Activated T-helper 1 cell treated with anti-CD3 and anti-CD28 coated beads, Interleukin-2, amount 50 U/mL, for 16 hours (primary cell): ENCODE measurements at places on chromosomes 5 and 9.

GRCh38 chr5:43854697-43855292 lies 251.8 kb downstream of the NNT start:
- DNase-seq, result no peak

GRCh38 chr5:116256717-116257116 lies 171.9 kb downstream of the COMMD10 start:
- no peak for DNase-seq

DNA sequence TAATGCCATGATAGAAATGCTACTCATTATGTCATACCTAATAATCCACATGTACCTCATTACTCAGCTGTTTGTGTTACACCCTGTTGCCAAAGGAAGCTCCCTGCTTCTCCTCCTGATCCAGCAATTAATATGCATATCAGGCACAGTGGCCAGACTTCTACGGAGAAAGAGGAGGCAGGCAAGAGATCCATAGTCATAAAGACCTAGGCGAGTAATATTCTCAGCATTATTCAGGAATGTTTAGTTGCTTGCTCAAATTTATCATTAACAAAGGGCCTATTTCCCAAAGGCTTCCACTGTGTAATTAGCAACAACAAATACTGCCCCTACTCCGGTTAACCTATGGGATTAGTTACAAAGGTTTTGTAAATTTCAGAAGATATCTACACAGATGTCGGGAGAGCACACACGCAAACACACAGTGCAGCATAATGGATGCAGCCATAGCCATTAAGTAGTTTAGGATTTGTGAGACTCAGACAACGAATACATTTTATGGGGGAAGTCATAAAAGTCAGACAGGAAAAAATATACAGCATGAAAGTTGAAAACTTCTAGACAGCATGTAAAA lies 192.6 kb downstream of the EFNA5 start:
- DNase-seq, result no peak

GRCh38 chr9:126395439-126396212 lies 69.0 kb downstream of the MVB12B start:
- DNase-seq, result no peak

GRCh38 chr5:126464959-126465358 lies 41.8 kb downstream of the GRAMD2B start:
- DNase-seq, result no peak

- DNase-seq, result no peak
Observed at GRCh38 chr5:115209279-115209678, 39.6 kb upstream of the TRIM36 start.

DNA sequence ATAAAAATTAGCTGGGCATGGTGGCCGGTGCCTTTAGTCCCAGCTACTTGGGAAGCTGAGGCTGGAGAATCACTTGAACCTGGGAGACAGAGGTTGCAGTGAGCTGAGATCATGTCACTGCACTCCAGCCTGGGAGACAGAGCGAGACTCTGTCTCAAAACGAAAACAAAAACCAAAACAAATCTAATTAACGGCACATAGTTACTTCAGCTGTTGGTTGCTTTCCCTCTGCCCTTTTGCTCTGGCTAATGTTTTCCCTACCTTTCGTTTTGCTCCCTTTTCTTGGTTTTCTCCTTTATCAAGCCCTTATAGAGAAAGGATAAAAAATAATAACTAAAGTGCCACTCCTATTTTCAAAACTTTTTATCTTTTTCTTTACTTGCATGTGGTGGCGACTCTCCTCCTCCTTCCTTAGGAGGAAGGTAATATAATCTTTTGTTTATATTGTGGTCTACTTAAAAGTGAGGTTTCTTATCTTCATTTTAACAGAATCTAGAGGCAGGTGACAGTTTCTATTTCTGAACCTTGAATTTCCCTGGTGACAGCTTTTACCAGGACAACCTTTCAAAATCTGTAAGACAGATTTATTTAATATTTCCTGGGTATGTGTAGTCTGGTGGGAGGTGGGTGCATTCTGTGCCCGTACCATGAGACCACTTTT lies 125.4 kb downstream of the ARHGEF28 start:
- no peak for DNase-seq

DNA sequence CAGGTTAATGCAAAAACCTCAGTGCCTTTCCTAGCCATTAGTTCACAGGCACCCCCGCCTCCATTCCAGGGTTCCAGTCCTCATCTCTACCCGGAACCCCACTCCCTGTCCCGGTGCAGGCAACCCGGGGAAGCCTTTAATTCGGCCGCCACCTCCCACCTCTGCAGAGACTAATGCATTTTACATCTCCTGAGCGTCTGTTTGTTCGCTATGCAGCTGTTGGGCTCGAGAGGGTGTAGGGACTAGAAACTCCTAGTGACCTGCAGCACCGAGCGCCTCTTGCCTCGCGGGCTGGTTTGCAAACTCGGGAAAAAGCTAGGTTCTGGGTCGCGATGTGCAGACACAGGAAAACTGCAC lies 3.6 kb downstream of the GDNF start:
- no peak for DNase-seq

- DNase-seq, result no peak
Observed at GRCh38 chr5:68447136-68447929, 231.8 kb downstream of the PIK3R1 start.

- DNase-seq, result no peak
Observed at GRCh38 chr9:133963166-133963565, 29.0 kb downstream of the VAV2 start.

DNA sequence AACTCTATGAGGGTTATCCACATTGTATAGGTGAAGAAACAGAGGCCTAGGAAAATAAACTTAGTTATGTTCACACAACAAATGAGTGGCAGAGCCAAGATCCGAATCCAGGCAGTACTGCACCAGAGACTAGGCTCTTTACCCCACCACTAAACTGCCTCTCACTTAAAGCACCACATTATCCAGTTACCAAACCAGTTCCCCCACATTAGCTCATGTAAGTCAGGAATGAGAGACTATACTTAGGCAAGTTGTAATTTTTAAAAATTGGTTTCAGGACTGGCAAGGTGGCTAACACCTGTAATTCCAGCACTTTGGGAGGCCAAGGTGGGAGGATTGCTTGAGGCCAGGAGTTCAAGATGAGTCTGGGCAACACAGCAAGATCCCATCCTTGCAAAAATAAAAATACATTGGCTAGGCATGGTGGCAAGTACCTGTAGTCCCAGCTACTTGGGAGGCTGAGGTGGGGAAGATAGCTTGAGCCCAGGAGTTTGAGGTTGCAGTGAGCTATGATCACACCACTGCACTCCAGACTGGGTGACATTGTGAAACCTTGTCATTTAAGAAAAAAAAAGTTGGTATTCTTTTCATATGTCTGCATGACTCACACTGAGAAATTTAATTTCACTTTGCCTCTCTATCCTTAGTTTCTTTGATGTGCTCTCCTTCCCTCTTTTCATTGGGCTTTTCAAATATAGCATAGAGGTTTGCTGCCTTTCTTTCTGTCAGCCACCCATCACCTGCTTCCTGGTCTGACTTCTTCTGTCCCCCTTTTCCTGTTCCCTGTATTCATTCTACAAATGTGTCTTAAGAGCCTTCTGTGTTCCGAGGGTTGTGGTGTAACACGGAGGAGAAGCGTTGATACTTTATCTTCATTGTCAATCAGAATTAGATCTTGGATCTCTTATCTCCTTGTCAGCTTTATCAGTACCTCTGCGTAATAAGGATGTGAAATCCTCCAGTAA lies 64.7 kb downstream of the ERMP1 start:
- no peak for DNase-seq

DNA sequence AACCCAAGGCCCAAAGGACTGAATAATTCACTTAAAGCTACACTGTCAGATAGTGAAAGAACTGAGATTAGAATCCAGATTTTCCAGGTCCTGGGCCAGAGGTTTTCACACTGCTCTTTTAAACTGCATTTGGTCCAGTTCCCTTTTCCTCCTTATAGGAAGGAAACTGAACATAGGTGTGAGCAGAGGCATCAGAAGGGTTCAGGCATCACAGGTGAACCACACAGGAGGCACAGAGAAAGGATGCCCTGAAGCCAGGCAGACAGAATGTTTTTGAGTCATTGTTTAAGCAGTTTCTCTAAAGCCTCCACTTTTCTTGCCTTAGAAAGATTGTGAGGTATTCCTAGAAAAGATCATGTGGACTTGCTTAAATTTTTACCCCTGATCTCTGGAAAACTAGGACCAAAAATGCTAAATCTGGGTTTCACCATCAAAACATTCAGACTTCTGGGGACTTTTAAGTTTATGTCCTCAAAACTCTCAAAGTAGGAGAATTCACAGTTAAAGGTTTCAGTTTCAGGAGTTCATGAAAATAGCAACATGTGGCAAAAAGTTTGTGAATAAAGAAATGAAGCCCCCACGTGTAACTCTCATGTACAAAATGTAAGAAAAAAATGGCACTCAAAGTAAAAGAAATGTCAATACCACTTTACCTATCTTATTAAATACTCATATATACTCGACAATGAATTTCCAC lies 386.1 kb downstream of the NTRK2 start:
- no peak for DNase-seq

- no peak for DNase-seq
Observed at GRCh38 chr5:159027504-159027903, 72.2 kb downstream of the EBF1 start.

GRCh38 chr9:110047955-110048402 lies 160.0 kb downstream of the C9orf152 start:
- no peak for DNase-seq

- no peak for DNase-seq
Observed at GRCh38 chr9:116432051-116432450, 255.1 kb upstream of the TRIM32 start.

DNA sequence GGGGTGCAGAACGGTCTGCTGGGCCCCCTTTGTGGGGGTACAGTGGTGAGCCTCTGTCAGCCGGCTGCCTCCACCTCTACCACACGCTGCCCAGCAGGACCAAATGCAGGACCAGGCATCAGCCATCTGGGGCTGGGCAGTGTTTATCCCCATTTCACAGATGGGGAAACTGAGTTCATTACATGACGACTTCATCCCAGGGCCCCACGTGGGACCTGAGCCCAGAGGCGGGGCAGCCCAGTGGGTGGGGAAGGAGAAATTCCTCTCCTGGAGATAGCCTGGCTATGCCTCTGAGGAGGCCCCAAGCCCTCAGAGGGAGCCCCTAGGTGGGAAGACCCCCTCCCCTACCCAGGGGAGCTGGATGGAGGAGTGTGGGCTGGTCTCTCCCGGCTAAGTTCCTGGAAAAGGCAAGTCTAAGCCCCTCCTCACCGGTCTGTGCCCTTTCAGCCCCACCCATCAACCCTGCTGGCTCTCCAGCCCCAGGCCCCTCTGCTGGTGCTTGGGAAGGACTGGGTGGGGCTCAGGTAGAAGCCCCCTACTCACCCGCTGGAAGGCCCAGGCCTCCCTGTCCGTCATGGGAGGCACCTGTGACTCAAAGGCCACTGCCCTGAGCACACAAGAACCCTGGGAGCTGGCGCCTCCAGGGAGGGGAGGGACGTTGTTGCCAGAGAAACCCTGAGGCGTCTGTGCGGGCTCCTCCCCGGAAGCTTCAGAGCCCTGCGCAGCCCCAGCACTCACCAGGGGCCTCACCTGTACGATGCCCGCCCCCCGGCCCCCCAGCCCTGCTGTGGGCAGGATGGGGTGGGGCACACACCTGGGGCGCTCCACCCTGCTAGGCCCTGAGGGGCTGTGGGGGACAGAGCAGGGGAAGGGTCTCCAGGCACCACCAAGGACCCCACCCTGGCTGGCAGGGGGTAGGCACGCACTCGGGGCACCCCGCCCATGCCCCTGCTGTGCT lies 7.4 kb upstream of the CCDC187 start:
- no peak for DNase-seq

DNA sequence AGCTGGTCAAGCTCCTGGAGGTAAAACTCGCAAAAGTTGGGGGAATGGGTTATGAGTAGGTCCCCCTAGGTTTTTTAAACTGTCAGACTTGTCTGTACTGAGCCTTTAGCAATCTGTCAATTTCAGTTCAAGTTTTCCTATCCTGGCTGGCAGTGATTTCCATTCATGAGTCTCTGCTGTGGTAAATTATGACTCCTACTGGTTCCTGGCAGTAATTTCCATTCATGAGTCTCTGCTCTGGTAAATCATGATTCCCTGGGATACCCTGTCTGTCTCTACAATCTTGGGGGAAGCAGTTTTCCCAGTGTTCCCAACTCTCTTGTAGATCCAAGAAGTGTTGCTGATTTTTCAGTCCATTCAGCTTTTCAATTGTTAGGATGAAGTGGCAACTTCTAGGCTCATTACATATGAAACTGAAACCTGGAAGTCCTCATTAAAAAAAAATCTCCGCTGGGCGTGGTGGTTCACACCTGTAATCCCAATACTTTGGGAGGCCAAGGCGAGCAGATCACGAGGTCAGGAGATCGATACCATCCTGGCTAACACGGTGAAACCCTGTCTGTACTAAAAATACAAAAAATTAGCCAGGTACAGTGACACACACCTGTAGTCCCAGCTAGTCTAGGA lies 91.3 kb upstream of the GPBP1 start:
- DNase-seq, result no peak

GRCh38 chr5:33240558-33240957 lies 200.2 kb upstream of the TARS1 start:
- no peak for DNase-seq
